GM03348 (cell line): ENCODE measurements at places on chromosomes 4 and X.

DNA sequence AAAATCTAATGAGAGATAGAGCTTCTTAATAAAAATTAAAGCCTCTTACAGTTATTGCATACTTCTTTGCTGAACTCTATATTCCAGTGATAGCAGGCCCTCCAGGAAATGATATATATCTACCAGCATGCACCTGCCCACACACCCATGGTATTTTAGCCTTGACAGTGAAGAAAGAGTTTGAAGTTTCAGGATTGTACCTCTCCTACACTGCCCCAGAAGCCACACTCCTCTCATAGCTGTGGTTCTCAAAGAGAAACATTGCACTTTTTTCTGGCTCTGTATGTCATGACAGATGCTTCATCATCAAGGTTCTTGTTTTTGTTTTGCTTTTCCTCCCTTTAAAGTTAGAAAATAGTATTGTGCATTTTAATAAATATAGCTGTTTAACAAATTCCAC lies 34.0 kb downstream of the INPP4B start:
- DNase-seq = no peak

- DNase-seq = peak; percentile 44
These were observed 354.9 kb downstream of the DHRSX start for GRCh38 chrX:2145692-2146367.

GRCh38 chrX:139429913-139430312 lies 100.6 kb upstream of the F9 start:
- peak; percentile 17 for DNase-seq

- no peak for DNase-seq
These were observed 35.5 kb upstream of the ADH4 start for GRCh38 chr4:99179626-99180025.

DNA sequence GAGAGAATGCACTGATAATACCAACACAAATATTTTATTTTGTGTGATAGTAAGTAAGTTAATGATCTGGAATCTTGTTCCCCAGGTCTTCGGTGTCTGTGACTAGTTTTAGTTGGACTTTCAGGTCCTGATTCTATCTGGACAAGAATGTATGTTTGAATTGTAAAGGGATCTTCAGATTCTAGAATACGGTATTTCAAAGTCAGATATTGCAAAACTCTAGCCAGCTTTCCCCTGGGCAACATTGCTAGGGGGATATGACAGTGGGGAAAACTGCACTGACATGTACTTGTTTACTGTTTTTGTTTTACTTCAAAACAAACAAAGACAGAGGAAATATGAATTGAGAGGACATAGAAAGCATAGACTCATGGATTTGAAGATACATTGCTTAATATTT lies 489.0 kb downstream of the FAM133A start:
- no peak for DNase-seq

GRCh38 chr4:159103384-159103990 lies 608 bp downstream of the RAPGEF2 start:
- DNase-seq = no peak

DNA sequence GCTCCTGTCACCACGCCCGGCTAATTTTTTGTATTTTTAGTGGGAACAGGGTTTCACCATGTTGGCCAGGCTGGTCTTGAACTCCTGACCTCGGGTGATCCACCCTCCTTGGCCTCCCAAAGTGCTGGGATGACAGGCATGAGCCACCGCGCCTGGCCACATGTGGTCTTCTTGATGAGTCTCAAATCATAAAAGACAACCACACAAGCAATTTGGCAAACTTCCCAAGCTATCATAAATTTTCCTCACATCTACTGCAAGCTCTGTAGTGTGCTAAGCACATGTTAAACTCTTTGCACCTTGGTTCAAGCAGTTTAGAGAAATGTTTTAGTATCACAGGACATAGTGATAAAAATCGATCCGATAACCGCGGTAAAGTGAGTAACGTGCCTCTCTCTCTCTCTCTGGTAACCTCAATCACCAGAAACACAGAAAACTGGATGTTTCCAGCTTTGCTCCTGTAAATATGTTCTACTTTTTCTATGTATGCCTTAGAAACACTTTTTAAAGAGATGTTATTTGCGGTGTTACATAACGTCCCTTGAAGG lies 256.8 kb downstream of the DHRSX start:
- DNase-seq = no peak

- DNase-seq = no peak
These were observed 123.5 kb downstream of the CAMK2D start for GRCh38 chr4:113637823-113638561.

GRCh38 chr4:77481856-77482255 lies 123.8 kb upstream of the CXCL13 start:
- peak; percentile 30 for DNase-seq

DNA sequence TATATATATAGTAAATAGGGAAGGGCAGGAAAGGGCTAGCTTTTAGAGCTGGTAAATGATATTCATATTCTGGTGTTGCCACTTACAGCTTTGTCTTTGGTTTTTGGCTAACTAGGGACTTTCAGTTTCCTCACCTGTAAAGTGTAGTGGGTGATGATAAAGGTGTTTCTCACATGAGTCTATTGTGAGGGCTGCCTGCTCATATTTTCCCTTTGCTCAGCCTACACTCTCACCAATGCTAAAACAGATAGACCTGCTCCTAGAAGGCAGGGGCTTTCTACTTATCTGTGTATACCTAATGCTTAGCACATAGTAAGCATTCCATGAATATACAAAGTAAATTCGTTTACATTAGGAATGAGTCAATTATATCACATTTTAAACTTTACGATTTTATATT lies 137.2 kb upstream of the HS3ST1 start:
- no peak for DNase-seq

DNA sequence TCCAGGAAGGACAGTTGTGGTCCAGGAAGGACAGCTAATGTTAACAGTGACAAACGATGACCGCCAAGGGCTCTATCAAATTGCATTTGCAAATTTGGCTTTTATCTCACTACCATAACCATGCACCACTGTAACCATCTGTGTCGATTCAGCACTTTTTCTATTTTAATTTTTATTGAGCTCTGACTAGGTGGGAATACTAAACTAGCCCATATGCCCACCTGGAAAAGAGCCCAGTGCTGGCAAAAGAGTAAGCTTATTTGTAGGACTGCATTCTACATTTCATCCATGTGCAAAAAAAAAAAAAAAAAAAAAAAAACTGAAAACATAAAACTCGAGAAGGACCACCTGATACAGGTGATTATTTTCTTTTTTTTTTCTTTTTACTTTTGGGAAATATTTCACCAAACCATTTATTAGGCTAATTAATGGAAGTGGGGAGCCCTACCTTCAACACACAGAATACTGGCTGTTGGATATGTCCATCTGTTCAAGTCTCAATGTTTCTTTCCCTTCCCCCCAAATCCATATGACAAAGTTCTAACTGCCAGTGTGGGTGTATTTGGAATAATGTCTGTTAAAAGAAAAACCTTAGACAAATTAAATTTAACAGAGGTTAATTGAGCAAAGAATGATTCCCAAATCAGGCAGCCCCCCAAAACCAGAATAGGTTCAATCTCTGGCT lies 99.5 kb upstream of the MXRA5 start:
- no peak for DNase-seq

DNA sequence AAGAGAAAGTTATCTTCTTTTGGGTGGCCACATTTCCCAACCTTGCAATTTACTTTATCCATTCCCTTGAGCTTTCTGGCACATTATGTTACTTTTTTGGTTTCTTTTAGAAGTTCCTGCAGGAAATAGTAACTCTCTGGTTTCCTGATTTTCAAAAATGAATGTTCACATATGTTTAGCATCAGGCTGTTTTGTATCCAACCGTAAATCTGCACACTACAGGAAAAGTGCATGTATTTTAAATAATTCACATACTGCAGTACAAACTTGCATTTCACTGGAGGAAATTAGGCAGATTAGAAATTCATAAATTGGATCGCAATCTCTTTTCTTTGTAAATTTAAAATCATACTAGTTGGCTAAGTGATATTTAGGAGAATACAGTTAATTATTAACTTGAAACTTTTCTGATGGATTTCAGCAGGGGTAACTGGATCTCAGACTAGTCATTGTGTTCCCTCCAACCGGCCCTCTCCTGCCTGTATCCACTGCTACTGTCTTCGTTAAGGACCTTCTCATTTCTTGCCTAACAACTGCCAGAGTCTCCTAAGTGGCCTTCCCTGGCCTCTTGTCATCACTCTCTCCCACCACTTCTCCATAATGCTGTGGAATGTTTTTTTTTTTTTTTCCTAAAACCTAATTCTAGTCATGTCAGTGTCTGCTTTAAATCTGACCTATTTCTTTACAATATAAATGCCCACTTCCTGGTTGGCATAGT lies 137.2 kb downstream of the UNC5C start:
- no peak for DNase-seq

- DNase-seq = no peak
These were observed 703.0 kb downstream of the PCDH18 start for GRCh38 chr4:136829280-136829679.

- DNase-seq = no peak
These were observed 295.1 kb upstream of the TAPT1 start for GRCh38 chr4:16521156-16521915.

GRCh38 chr4:176653401-176654220 lies 139.1 kb downstream of the VEGFC start:
- DNase-seq = peak; percentile 27

DNA sequence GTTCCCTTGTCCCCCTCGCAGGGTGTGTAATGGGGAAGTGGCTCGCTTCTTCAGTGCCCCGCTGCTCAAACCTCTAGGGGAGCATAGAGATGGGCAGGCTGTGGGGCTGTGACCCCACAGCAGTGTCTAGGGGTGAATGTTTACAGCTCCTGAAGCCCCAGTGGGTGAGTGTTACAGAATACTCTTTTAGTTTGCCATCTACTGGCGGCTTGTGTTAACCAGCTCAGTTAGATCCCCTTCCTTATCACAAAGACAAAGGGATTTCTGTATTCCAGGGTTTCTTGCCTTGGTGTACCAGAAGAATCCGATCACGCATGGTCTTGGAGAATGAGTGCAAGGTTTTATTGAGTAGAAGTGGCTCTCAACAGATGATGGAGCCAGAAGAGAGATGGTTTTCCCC lies 108.1 kb upstream of the IQCM start:
- no peak for DNase-seq

DNA sequence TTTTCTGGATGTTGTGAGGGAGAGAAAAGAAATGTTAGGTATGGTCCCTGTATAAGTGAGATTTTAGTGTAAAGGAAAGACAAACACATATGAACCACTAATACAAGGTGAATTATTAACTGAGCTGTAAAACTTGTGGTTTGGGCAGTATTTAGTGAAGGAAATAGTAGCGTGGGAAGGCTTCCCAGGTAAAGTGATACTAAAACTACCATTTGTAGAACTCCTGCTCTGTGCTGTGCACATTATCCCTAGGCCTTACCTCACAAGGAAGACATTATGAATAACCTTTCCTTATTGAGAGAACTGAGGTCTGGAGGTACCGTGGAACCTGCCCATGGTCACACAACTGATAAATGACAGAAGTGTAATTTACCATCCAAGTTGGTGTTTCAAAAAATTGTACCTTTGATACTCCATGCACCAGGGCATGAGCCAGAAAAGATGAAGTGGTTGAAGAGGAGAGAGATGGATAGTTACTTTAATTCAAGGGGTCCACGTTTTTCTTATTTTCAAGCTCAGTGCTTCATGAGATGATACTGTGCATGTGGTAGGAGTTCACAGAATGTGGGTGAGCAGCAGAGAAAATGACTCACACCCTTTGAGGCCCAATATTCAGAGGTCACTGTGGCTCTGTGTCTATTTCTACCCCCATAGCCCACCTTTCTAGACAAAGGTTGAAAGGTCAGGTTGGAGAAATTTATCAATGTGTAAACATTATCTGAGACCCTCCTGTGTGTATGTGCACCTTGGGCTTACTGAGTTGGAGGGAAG lies 2.6 kb upstream of the VSIG4 start:
- no peak for DNase-seq

- DNase-seq = peak; percentile 32
These were observed 27.3 kb upstream of the RAPGEF2 start for GRCh38 chr4:159075531-159075932.

GRCh38 chr4:972651-973424 lies 531 bp downstream of the DGKQ start:
- peak; percentile 74 for DNase-seq

DNA sequence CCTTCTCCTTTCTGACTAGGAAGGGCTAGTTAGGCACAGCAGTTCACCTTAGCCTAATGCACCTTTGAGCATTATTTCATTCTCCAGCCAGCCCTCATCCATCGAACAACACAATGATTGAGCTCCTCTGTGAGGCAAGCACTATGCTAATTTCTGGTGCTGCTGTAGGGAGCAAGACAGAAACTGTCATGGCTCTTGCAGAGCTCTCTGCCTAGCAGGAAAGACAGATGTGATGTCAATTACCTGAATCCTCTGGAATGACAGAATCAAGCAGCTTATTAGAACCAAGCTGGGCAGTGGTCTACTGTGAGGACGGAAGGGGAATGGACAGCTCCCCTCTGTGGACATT lies 256.1 kb upstream of the NOCT start:
- DNase-seq = no peak

- peak; percentile 81 for DNase-seq
These were observed at the start of gene ZCCHC18 for GRCh38 chrX:104112326-104112951. TSS of gene ZCCHC18 (plus strand) at chrX:104112523. CDS start at chrX:104114112, 1,589 bp downstream.

GRCh38 chrX:112786076-112786475 lies 54.6 kb downstream of the AMOT start:
- no peak for DNase-seq

GRCh38 chr4:157425897-157426296 lies 205.4 kb downstream of the GRIA2 start:
- no peak for DNase-seq

- DNase-seq = no peak
These were observed 27.7 kb downstream of the STEEP1 start for GRCh38 chrX:119537487-119537886.

- no peak for DNase-seq
These were observed 211.9 kb upstream of the HS3ST1 start for GRCh38 chr4:11640584-11640983.

- DNase-seq = no peak
These were observed 484.7 kb downstream of the PCDH7 start for GRCh38 chr4:31204874-31205273.
